Esophagus muscularis mucosa (tissue), 4 donors: ENCODE measurements at places on chromosomes 5 and 9. TPM values are rescaled to one million over a fixed set of nuclear protein-coding genes. Genes with fewer than 3 reads are reported as not detected.

Gene MARCHF3
- 1.7 TPM for total RNA-seq

Gene SLC30A5
- 30.9 TPM for total RNA-seq

Gene PCDHA2
- 0.13 TPM for total RNA-seq

Gene CKMT2
- total RNA-seq, result 14.9 TPM

Gene MAST4
- total RNA-seq, result 26.2 TPM

DNA sequence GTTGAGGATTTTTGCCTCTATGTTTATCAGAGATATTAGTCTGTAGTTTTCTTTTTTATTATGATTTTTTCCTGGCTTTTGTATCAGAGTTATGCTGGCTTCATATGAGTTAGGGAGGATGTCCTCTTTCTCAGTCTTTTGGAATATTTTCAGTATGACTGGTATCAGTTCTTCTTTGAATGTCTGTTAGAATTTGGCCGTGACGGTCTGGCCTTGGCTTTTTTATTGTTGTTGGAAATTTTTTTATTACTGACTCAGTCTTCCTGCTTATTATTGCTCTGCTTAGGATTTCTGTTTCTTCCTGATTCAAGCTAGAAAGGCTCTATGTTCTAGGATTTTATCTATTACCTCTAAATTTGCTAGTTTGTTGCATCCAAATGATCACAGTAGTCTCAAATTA, 421.9 kb downstream of the CDH10 start:
- no peak for DNase-seq

DNA sequence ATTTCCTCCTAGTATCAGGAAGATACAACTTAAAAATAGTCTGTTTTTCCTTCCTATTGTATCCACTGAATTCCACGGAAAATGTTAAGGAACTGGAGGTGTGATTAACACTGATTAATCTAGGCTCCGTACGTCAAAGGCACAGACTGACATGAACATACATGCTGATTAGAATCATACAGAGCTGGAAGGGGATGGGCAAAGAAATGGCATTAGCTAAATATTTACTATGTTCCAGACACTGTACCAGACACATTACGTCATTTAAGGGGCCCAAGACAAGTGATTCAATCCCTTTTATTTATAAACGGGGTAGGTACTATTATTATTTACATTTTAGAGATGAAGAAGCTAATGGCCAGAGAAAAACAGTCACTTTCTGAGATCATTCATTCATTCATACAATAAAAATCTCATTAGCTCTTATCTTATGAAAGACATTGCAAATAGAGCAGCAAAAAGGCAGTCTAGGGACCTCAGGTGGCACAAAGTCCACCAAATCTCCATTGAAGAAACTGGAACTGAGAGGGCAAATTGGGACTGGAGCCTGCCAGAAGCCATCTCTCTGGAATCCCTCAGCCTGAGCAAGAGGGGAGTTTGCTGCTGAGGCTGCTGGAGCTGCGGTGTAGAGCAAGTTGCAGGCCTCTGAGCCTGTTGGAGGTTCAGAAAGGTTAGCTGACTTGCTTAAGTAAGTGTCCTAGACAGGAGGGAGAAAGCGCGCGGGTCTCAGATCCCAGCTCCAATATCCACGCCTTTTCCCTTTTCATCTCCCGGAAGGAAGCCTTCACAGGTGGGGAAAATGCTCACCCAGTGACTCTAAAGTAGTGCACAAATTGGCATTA, 1.6 kb upstream of the TGFBR1 start:
- DNase-seq, result no peak

GRCh38 chr5:148214665-148215185, 11.9 kb downstream of the SPINK6 start:
- DNase-seq, result no peak

DNA sequence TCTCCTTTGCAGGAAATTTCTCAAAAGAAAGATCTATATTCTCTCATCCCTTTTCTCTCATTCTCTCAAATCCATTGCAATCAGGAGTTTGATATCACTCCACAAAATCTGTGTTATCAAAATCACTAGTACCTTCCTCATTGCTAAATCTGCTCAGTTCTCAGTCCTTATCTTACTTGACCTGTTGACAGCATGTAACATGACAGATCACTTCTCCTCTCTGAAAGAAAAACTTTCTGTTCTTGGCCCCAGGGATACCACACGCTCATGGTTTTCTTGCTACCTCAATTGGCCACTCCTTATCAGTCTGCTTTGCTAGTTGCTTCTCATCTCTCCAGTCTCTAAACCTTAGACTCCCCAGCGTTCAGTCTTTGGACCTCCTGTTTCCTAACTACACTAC, 22.1 kb downstream of the SRP19 start:
- no peak for DNase-seq

GRCh38 chr5:109479260-109479860, 69.6 kb upstream of the PJA2 start:
- DNase-seq, result no peak

DNA sequence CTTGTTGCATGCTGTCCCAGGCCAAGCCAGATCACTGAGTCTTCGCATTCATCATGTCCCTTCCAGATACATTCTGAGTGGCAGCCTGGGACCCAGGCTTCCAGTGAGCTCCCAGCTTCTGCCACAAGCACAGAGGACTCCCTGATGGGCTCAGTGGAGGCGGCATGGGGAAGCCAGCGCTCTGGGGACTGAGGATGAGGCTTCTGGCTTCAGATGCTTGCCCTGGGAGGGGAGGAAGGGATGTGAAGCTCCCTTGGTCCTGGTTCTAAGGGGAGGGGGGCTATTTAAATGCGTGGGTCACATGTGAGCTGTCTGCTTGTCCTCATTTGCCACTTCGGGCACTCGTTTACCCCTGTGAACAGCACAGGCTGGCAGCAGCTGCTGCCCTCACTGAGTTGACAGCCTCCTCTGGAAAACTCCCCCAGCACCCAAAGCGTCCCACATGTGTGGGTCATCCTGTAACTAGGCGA, 174.0 kb downstream of the NR3C1 start:
- DNase-seq, result no peak

DNA sequence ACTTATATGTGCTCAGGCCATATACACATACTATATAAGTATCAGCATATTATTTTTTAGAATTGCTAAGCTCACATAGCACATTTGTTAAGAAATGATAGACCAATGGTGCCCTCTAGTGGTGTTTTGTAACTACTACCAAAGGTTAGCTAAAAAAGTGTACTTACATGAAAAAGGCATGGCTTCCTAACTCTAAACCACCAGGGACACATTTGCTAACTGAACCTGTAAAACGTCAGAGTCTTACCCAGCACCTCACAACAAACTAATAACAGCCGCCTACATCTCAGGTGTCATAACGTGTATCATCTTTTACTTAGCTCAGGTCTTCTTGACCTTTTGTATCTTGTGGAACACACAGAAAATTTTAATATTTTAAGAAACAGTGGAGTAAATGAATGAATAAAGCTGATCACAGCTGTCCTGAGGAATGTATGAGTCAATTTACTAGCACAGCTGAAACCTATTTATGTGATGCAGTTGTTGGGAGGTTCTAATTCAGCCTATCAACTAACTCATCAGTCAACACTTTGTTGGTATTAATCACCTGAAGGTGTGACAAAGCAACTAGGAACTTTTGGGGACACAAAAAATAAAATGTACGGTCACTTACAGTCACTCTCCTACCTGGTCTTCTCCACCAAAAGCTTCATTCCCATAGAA, 72.9 kb downstream of the BAAT start:
- DNase-seq, result no peak

DNA sequence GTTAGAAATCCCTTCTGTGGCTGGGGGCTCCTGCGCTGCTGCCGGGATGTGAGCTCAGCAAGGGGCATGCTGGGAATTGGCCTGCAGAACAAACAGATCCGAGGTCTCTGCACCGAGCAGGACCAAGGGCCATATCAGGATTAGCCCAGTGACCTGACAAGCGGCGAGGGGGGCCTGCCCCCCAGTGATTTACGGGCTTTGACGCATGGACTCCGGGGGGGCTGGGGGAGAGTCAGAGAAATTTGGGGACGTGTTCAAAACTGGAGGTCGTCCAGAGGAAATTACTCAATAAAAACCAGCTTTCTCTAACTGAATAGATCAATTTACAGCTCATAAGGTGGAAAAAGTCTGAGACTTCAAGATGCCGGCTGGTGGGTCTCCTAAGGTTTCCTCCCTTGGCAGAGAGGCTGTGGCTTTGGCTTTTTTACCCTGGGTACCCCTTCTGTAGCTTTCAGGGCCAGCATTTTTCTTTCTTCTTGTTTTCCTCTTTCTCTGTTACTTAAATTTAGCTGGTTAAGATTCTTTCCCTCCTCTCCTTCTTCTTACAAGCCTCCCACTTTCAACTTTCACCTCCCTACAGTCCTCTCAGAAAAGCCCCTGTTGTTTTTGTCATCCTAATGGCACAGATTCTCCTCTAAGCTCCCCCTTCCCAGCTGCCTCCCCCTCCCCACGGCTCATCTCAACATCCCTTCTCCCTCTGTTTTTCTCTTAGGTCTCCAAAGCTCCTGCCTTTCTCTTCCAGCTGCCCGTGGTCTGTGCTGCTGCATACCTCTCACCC, 551.0 kb downstream of the CCDC171 start:
- DNase-seq, result no peak

DNA sequence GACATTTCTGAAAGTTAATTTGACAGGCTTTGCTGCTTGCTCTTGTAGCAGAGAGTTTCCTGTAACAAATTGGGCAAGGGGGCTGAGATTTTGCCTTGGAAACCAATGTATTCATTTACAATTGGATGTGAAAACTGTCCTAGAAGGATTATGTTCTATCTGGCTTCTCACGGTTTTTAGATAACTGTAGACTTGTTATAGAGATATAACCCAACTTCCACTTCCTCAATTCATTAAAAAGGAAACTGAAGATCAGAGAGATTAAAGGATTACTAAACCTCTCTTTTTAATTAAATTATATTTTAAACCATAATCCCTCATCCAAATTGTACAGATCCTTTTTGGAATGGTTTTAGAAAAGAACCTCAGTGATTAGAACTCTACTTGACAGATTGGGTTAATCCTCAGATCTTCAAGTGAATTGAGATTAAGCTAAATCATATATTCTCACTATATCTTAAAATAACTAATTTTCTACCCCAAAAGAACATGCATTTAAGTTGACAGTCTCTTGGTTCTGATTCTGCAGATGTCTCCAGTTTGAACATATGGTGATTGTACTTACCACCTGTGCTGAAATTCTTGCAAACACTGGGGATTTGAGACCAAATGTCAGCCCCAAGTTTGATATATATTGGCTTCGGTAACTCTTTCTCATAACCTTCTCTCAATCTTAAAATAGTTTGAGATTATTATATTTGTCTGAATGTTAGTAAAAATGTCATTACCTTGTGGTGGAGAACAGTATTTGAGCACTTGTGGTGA, 130.1 kb upstream of the C9orf72 start:
- DNase-seq, result no peak

GRCh38 chr5:22431406-22431805, 421.7 kb downstream of the CDH12 start:
- no peak for DNase-seq

- DNase-seq, result no peak
Observed at GRCh38 chr5:158277276-158277675, 418.3 kb upstream of the CLINT1 start.

DNA sequence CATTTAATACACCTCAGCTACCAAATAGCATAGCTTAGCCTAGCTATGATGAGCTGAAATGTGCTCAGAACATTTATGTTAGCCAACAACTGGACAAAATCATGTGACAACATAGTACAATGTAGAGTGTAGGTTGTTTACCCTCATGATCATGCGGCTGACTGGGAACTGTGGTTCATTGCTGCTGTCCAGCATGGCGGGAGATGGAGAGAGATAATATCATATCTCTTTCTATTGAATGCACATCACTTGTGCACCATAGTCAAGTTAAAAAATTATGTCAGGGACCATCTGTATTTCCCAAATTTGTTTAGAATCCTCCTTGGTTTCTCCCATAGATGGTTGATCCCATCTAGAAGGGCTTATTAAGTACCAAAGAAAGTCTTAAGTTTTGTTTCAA, 151.1 kb upstream of the ELL2 start:
- no peak for DNase-seq

DNA sequence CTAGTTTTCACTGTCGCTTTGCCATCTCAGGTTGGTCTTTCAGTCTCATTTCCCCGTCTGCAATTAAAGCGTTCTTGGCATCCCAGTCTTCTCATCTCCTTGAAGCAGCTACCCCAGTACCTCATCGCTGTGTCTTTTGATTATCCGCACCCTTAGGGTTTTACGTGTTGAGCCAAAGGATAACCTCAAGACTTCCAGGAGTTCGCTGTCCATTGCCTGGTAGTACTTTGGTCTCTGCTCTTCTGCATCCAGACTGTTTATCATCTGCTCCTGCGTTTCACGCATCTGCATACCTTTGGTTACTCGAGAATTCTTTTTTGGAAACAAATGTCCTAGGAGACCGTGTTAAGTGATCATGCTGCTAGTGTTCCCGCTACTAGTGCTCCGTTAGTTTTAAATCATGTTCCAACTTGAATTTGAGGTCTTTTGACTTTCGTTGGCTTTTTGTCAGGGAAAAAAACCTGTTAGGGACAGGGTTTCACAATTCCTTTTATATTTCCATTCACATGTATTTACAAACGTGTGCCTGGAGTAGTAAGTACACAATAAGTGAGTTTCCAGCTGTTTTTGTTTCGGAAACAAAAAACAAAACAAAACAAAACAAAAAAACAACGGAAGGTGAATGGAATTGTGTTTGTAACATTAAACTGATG, 888 bp downstream of the RABGAP1 start:
- DNase-seq, result no peak

- DNase-seq, result no peak
Observed at GRCh38 chr5:1443171-1443570, 2.1 kb downstream of the SLC6A3 start.

DNA sequence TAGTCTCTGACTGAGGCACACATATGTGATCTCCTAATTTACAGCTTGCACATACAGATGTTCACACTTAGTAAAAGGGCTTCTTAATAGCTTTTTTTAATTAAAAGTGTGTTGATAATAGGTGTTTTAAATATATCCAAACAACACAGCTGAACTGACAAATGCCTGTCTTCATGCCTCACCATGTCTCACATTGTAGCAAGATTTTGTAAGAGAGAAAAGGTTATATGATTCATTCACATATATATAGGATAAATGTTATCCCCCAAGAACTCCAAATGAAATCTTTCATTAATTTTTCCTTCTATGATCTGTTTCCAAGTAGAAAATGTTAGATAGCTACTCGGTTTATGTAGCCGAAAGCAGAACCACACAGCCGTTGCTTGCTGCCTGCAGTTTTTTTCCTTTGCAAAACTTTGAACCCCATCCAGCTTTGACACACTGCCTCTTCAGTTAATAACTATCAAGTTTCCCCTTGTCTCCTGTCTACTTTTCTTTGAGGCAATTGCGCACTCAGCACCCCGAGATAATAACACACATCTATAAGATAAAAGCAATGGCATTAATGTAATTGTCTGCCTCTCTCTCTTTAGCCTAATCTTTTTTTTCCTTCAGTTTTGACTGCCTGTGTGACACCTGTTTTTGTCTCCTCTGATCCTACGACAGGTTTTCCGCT, 299.2 kb downstream of the BNC2 start:
- DNase-seq, result no peak
